ENCODE measurements at places on chromosomes 12 and 14.

GRCh38 chr12:88691811-88692210 is 111.5 kb upstream of the KITLG start:
- DNase-seq, result no peak

DNA sequence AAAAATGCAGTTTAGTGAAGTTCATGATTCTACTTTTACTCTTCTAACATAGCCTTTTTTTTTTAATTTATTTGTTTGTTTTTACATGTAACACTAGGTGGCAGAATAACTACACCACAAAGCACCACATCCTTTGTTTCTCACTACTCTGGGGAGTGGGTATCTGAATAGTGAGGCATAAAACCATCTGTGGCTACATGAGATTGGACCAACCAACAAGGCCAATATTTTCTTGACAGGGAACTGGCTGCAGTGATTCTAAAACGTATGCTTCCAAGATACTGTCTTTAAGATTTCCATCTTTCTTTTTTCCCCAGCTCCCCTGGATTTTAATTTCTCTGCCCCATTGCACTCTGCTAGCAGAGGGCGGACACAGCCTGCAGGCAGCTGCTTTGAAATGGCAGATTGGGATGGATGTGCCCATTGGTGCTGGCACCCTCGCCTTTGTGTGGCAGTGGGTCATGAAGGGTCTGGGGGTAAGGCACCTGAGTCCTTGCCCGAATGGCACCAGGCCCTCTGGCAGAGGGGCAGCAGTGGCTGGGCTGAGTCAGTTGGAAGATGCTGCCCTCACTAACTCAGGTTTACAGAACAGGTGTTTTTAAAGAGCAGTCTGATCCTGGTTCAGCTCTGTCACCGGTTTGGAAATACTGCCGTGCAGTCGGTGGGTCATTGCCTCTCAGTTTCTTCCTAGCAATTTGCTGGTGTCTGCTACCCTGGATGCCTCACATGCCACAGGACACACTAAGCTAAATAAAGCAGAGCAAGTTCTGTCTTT is 429.1 kb downstream of the RAD51B start:
- peak; percentile 51 for DNase-seq

GRCh38 chr14:50766338-50766886 is 64.5 kb downstream of the NIN start:
- no peak for DNase-seq

- DNase-seq, result no peak
Measured at GRCh38 chr12:103952497-103952896, 13.2 kb upstream of the TDG start.

GRCh38 chr12:93183940-93184671 is 193.6 kb upstream of the NUDT4 start:
- peak; percentile 53 for DNase-seq

GRCh38 chr14:61519106-61519505 is 176.2 kb upstream of the HIF1A start:
- DNase-seq, result no peak

Measured in large intestine (tissue), 12 donors.